ENCODE measurements at places on chromosomes 7 and 10.
A peak's percentile ranks its signal among the peaks of the same experiment; 100 is the strongest.

- DNase-seq, result peak; percentile 52
Measured at GRCh38 chr7:134755422-134756022, 23.9 kb upstream of the CALD1 start.

DNA sequence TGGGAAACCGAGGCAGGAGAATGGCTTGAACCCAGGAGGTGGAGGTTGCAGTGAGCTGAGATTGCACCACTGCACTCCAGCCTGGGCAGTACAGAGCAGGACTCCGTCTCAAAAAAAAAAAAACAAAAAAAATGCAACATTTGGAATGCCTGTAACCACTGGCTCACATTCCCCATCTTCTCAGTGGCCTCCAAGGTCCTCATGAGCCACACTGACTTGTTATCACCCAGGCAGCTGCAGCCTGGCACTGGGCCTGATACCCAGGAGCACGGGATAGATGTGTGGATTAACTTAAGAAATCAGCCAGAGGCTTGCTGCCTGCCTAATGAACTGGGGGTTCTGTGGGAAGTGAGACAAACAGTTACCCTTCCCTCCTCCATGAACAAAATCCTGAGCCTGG, 23.0 kb downstream of the JCAD start:
- no peak for DNase-seq

DNA sequence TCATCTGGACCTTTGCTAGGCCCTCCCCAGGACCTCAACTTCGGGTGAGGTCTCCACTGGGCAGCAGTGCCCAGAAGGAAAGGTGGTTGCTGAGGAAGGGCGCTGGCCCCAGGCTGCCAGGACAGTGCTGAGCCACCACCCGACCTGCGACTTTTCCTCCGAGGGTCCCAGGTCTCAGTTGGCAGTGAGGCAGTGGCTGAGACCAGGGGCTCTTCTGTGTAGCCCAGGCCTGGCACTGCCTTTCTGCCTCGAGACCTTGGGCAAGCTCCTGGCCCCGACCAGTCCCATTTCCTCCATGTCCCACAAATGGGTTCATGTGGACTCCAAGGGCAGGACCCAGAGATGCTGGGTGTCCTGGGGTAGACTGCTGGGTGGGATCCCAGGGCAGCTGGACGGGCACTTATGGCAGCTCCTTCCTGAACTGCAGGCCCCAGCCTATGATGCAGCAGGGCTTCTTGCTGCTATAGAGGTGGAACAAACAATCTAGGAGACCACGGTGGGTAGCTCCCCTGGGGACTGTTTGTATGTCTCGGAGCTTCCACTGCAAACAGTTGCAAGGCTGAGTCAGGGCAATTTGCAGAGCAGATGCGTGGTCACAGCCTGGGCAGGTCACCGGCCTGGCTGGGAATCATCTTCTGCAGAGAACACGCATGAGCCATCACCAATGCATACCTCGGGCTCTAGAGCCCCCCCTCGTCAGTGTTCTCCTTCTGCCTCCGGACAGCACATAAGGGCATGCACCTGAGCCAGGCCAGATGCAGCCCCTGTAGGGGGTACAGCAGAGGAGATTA, 17.9 kb upstream of the LRRC18 start:
- no peak for DNase-seq

- no peak for DNase-seq
Measured at GRCh38 chr10:79150444-79150754, 81.6 kb downstream of the ZMIZ1 start.

DNA sequence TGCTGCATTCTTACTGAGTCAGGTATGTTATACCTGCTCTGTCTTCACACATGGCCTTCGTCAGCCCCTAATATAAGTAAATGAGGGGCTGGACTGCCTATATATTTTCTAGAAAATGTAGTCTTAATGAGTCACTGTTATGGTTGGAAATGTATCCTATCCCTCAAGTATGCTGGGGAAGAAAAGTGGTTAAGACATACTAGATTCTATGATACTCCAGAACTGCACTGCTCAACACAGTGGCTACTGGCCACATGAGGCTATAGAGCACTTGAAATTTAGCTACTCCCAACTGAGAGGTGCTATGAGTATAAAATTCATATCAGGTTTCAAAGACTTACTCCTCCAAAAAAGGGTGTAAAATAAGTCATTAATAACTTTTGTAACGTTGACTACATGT, 104.3 kb upstream of the STEAP1B start:
- no peak for DNase-seq

GRCh38 chr10:112137154-112137987, 46.2 kb downstream of the GPAM start:
- peak; percentile 79 for DNase-seq

DNA sequence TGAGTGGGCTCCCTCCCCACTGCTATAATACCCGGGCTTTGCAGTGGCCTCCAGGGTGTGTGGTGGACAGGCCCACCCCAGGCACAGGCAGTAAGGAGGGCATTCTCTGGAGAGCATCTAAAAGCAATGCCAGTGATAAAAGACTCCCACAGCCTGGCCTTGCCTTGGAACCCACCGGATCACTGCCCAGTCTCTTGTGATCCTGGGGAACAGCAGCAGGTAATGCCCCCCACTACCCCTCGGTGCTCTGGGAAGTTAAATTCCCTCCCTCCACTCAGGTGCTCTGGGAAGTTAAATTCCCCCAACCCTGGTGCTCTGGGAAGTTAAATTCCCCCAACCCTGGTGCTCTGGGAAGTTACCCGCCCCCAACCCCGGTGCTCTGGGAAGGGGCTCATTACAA, 565.2 kb downstream of the TCERG1L start:
- no peak for DNase-seq

DNA sequence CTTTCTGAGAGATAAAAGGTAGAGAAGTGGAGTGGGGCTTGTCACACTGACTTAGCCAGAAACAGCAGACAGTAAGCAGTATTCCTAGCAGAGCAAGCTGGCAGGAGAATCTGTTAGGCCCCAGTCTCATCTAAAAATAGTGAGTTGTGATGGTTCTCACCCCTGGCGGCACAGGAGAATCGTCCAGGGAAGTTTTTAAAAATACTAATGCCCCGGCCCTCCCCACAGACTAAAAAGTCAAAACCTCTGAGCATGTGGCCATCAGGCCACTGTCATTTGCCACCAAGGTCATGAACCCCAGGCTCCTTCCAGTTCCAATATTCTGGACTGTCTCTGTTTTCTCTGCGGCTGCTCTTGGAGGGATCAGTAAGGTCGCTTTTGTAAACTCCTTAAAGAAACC, 34.0 kb downstream of the LYZL1 start:
- DNase-seq, result no peak

- no peak for DNase-seq
Measured at GRCh38 chr7:103660455-103661371, 214.7 kb upstream of the SLC26A5 start.

DNA sequence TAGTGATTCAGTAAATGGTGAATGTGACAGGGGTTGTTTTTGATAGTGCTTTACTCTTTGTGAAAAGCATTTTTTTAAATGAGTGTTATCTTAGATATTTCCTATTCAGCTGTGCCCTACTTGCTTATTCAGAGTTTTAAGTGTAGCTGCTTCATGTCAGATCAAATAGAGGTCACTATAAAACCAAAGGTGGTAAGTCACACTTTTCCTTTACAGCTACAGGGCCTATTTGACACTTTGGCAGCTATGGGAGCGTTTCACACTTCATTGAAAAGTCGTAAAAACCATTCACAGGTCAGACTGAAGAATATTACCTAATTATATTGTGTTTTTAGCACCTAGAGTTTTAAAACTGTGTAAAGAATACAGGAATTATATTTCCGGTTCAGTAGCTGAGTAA, 67.3 kb downstream of the ANKIB1 start:
- DNase-seq, result no peak

DNA sequence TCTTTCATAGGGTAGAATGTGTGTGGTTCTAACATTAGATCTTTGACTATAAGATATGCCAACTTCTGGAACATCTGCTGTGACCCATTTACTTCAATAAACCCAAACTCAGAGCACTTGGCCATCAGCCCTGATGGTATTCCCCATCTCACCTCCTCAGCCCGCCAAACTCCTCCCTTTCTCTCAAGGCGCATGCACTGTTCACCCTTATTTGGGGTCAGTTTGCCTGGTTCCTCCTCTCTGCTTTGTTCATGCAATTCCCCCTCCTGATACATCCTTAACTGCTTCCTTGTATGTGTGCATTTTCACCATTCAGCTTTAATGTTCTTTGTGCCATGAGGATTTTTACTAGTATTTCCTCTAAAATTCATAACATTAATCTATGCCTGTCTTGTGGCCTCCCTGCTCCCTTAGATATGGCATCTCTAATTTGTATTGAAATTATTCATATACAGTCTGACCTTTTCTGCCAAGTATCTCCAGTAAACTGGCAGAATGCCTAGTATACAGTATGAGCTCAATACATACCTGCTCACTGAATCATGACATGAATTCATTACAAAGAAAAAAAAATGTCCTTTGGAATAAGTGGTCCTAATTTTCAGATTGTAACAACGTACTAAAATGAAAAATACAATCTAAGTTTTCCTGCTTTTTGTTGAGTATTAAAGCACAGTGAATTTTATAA, 336.8 kb upstream of the IGFBP3 start:
- DNase-seq, result no peak

DNA sequence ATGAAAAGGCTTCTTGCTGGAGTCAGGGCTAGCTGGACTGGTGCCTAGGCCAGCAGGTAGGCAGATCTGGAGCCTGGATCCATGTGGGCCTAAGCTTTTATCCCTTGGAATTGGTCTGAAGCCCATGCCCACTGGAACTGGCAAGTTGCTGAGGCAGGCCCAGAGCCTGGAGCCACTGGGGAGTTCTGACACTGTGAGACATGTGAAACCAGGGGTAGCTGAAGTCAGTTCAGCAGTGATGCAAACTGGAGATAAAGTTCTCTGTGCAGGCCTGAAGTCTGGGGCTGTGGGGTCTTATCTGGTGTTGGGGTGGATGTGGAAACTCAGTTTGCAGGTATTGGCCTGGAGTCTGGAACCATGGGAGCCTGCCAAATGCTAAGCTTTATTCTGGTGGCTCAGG, 9.7 kb upstream of the THSD7A start:
- DNase-seq, result no peak

DNA sequence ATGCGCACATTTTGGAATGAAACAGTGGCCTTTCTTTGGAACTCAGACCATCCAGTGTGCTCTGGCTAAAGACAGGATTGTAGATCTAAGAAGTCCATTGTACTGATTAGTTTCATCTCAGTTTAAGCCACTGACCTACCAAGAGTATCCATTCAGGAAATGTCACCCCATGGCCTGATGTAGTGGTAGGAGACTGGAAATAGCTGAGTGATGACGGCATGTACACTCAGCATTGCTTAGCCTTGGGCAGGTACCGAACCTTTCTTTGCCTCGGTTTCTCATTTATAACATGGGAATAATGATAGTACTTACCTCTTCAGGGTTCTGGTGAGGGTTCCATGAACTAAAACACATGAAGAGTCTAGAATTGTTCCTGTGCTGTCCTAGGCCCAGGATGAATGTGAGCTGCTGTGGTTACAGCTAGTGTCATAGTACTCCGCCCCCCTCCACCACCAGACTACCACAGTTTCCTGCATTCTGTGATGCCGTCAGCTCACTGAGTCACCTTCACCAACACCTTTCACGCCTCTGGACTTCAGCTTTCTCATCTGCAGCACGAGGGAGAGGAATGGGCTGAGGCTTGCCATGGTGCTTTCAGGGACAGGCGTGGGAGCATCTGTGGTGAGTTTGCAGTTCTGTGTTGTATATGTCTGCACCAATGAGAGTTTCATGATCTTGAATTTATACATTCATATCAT, 484.0 kb upstream of the GALNT17 start:
- DNase-seq, result peak; percentile 71

DNA sequence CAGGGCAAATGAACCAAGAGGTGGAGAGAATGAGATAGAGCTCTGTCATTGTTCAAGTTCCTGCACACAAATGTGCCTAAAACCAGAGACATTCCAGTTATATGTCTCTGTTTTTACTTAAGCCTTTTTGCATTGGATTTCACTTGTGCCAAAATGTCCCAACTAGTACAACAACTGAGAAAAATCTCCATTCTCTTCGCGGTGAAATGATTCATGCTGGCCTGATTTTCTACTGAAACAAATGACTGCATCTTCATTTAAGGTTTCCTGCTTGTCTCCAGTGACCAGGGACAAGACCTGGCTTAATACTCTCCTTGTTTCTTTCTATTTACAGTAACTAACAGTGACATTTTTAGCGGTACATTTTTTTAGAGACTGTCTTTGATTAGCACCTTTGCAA, 714.9 kb downstream of the KCNMA1 start:
- no peak for DNase-seq

GRCh38 chr7:22607180-22607579, 107.2 kb upstream of the STEAP1B start:
- no peak for DNase-seq

- DNase-seq, result no peak
Measured at GRCh38 chr10:31490858-31491504, 172.0 kb downstream of the ZEB1 start.

GRCh38 chr7:44565097-44565794, 8.5 kb downstream of the DDX56 start:
- peak; percentile 68 for DNase-seq

DNA sequence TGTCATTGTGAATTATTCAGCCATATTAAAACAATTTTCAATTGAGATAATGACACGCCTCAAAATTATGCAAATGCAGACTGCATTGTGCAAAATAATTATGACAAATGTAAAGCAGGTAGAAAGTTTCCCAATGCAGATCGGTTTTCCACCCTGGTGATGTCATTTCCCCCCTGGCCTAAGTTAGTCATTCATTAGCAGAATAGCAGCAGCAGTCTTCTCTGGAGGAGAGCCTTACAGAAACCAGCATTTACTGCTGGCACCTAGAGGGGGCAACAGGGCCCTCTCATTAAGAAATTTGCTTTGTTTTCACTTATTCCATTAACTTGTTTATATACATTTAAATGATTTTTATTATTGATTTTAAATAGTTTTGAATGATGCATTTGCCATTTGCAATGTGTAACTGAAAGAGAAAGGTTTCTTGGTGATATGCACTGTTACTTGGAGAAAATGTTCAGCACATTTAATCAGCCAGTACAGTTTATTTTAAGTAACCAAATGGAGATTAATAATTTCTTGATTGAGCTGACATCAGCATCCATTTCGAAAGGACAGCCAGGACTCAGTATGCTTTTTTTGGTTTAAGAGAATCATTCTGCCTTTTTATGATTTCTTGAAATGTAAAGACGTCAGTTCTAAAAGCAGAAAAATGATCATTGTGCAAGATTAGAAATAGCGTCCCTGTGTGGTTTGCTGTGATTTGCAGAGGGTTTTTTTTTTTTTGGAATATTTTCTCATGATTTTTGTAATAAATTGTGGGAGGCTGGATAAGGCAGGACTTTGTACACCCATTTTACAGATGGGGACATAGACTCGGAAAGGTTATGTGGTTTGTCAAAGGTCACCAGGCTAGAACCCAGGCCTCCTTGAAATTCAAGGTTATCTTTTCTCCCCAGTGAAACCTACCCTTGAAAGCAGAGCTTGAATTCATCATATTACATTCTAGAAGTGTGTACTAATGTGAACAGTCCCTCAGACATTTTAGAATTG, 3.5 kb downstream of the ARID5B start:
- peak; percentile 54 for DNase-seq

DNA sequence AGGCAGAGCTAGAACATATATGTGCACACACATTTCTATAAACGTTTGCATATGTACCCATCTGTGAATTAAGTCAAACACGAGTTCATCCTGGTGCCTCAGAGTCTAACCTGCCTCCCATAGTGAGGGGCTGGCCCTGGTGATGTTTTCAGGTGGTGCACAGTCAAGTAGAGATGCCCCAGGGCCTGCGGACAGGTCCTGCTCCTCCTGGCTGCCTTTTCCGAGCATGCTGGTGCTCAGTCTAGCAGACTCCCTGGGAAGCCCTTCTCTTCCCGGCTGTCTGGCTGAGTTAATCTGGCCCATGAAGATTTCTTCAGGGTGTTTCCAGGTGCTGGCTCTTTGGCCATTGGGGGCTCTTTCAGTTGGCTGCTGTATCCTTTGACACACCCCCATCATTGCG, 14.3 kb downstream of the ADCY1 start:
- DNase-seq, result no peak
